NCI-H187 treated with DMSO at 0.1 percent for 48 hours (cell line): ENCODE measurements at places on chromosomes 3 and 15.

DNA sequence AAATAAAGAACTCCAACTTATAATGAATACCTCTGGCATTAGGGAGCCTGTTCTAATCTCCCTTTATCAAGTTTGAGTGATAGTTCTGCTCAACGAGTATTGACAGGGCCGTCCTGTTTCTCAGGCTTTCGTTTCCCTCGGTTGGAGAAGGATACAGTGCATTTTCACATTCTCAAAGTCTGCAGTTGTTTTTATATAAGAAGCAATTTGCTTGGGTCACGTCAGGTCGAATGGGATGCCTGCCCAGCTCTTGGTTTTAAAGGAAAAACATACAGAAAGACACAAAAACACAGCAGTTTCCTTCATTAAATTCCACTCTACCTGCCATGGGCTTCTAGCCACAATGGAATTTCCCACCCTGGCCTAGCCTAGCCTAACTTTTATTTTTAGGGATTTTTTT, 366.3 kb downstream of the TIGIT start:
- DNase-seq: no peak

- no peak for DNase-seq
Observed at GRCh38 chr3:185757176-185757575, 67.7 kb downstream of the IGF2BP2 start.

GRCh38 chr15:68829068-68829467, 8.4 kb upstream of the ANP32A start:
- DNase-seq: no peak

DNA sequence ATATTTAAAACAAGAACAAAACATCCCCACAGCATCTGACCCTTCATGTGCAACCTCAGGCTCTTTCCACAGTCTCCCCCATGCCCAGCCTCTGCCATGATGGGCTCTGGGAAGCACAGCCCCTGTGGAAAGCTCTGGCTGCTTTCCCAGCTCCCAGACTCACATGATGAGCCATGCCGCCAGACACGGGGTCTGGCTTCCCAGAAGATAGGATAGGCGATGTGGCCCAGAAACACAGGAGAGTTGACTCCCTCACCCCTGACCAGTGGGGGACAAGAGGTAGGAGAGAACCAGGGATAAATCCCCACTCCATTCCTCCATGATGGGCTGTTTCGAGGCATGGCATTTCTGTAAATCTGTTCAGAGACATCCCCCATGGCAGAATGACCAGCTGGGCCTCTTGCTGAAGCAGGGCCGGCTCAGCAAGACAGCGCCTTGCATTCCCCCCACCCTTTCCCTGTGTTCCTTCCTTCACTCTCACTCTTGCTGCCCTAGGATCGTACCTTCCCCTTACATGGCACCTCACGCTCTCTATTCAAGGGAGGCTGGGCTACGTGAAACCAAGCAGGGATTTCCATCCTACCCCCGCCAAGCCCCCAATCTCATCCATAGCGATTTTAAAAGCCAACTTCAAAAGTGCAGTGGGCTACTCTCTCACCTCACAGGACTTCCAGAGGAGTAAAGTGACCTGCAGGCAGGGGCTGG, 192.4 kb downstream of the ABHD5 start:
- DNase-seq: no peak

DNA sequence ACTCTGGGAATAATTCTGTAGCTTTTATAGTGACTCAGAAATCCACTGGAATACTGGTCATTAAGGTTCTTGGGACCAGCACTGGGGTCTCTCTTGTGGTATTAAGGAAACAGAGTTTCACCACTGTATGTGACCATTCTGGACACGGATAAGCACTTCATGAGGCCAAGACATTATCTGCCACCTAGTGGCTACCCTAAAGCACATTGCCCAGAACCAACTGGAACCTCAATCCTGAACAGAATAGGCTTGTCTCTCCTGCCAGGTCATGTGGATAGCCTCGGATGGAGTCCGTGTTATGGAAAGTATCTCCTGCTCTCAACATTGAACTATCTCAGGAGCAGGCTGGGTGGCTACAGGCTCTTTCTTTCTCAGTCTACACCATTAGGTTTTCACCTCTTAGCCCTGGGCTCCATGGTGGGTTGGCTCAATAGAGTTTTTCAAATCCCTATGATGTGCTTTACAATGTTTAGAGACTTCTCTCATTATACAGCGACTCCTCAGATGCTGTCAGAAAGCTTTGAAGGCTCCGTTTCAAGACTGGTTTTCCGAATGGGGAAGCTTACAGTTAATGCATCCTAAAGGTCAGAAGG, 167.6 kb upstream of the ST8SIA2 start:
- DNase-seq: no peak

DNA sequence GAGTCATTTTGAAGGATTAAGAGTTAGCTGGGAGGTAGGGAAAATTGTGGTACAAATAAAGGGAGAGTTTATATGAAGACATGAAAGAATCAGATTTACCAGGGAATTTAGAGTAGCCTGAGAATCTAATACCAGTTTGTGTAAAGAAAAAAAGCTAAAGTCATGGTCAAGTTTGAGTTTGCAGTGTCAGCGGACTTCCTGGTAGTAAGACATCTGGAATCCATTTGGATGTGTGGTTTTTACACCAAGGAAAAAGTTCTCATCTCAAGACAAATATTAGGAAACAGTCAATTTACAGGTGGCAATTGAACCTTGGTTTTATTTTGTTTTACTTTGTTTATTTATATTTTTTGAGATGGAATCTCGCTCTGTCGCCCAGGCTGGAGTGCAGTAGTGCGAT, 1.5 kb upstream of the P2RY12 start:
- no peak for DNase-seq

- peak; percentile 87 for DNase-seq
Observed at GRCh38 chr15:80615783-80616391, 79.2 kb upstream of the ABHD17C start.

- DNase-seq: no peak
Observed at GRCh38 chr3:123765475-123766128, 118.5 kb downstream of the MYLK start.

DNA sequence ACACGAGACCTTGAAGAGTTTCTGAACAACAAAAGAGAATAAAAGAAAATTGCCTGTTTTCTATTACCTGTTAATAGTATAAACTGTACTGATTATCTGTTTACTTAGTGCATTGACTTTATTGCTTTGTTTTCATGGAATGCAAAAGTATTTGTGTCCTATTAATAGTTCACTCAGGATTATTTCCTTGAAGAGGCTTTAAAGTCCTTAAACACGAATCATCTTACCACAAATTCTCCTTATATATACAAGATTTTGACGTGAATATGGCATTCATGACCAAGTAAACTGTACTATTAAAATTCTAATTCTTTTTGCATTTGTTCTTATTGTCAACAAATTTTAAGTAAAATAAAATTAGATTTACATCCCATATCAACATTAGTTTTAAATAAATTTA, 513.0 kb downstream of the NTRK3 start:
- DNase-seq: no peak

GRCh38 chr3:47265008-47265407, 17.6 kb downstream of the KIF9 start:
- DNase-seq: no peak

DNA sequence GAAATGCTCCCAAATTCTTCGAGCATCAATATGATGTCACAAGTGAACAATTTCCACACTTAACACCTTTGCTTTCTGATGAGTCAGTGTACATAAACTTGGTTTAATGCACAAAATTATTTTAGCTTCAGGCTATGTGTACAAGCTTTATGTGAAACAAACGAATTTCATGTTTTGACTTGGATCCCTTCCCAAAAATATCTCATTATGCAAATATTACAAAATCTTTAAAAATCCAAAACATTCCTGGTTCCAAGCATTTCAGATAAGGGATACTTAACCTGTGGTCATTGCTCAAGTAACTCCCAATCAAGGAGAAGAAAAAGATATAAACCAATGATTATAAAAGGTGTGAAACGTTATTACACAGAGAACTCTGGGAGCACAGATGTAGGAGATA, 25.2 kb downstream of the RAB5A start:
- DNase-seq: no peak

GRCh38 chr3:54309601-54310000, 187.2 kb downstream of the CACNA2D3 start:
- no peak for DNase-seq

- no peak for DNase-seq
Observed at GRCh38 chr3:188358787-188359493, 205.0 kb downstream of the LPP start.

GRCh38 chr3:126357295-126358037, at the start of gene KLF15:
Gene KLF15, minus strand, starts transcription at chr3:126357408. Its CDS starts 4,486 bp downstream, at chr3:126352922.
- no peak for DNase-seq

DNA sequence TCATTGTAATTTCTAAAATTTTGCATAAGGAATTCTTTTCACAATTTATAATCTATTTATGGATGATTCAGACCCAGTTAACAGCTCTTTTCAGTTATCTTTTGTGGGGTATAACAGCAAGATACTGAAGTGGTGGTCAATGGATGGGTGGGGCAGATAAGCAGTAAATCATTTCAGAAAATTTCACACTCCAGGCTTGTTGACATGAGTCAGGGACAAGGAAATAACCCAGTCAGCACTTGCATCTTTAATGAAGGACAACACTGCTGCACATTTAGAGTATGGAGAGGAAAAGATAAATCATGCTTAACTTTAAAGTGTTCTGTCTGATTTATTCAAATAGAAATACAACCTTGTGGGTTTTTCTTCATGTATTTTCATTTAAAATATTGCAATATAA, 181.6 kb downstream of the ROBO1 start:
- no peak for DNase-seq

DNA sequence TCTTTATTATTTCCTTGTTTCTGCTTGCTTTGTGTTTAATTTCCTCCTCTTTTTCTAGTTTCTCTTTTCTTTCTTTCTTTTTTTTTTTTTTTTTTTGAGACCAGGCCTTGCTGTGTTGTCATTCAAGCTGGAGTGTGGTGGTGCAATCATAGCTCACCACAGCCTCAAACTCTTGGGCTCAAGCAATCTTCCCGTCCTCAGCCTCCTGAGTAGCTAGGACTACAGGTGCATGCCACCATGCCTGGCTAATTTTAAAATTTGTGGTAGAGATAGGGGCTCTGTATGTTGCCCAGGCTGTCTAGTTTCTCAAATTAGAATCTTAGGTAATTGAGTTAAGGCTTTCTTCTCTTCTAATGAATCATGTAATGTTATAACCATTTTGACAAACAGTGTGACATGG, 22.4 kb downstream of the SLMAP start:
- DNase-seq: no peak

DNA sequence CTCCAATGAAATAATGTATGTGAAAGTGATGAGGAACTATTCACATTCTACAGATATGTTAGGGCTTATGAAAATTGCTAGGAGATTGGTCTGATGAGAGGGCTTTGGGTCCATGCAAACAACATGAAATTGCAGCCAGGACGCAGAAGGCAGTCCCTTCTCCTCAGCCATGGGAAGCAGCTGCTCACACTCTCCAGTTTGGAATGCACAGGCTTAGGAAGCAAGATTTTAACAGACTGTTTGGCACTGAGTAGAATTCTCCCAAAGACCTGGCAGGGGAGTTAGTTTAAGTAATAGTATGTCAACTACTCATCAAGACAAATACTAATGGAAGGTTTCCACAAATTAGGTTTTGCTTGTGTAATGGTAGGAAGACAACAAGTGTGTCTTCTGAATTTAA, 500.7 kb upstream of the ARRDC4 start:
- DNase-seq: no peak

- no peak for DNase-seq
Observed at GRCh38 chr3:135869439-135870105, 96.0 kb upstream of the PPP2R3A start.

- DNase-seq: no peak
Observed at GRCh38 chr3:174959556-174960065, 100.5 kb downstream of the NAALADL2 start.

GRCh38 chr3:178231645-178232044, 304.6 kb upstream of the KCNMB2 start:
- no peak for DNase-seq

DNA sequence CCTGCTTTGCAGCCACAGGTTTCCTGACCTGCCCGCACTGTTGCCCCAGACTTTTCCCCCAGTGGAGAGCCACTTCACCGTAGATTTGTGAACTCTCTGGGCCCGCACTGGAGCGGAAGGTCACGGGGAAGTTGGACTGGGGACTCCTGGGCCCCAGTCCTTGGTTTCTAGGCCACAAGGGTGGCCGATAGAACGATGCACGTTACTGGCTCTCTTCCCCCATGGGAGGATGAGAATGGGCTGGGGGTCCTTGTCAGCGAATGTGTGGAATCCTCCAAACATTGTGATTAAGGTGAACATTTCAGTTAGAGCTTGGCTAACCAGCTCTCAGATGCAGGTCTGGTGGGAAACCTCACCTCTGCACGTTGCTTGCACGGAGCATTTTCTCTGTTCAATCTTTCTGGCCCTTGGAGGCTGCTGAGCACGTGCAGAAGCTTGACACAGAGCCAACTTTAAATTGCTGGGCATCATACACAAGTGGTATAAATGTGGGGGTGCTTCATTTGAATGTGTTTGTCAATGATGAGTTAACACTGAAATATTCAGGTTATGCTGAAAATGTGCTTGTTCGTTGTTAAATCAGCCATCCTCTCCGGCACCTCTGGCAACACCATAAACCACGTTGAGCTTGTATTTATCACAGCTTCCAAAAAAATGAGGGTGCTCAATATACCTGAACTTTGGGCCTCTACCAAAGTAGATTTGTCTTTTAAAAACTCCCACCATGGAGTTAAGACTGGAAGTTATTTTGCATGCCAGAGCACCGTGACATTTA, 976 bp downstream of the DIS3L start:
- no peak for DNase-seq

DNA sequence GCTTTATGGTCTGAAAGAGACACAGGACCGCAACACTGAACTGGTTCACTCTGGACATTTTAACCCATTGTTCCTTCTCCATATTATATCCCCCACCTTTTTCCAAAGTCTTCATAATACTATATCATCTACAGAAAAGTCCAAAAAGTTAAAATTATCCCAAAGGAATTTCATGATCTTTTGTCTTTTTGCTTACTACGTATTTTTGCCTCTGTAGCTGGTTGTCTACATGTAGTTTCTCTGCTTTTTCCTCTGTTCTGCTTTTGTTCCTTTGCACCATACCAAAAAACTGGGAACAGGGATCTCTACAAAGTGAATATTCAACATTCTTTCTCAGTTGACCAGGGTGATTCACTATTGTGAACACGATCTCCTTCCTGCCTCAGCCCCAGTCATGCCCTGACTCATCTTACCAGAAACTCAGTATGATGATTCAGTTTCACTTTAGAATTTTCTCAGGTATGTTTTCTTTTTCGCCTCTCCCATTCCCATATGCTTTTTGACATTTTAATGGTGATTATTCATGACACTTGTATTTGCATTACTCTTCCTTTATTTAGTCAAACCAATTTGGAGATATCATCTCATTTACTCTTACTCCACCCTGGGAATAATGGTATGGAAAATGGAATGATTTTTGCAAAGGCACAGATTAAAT, 14.5 kb downstream of the EMC4 start:
- no peak for DNase-seq

GRCh38 chr3:3625544-3626271, 173.5 kb upstream of the LRRN1 start:
- no peak for DNase-seq

- no peak for DNase-seq
Observed at GRCh38 chr3:31364711-31365110, 168.0 kb upstream of the STT3B start.

- no peak for DNase-seq
Observed at GRCh38 chr3:188262913-188263683, 109.1 kb downstream of the LPP start.

GRCh38 chr3:55532806-55533205, 45.7 kb upstream of the WNT5A start:
- no peak for DNase-seq

GRCh38 chr3:87088993-87089841, 98.3 kb upstream of the VGLL3 start:
- DNase-seq: no peak
